Osteoblast (primary cell): ENCODE measurements at places on chromosomes 4 and X. TPM values are rescaled to one million over a fixed set of nuclear protein-coding genes. Genes with fewer than 3 reads are reported as not detected.

GSX2 gene
- total RNA-seq, result not detected in 2 replicates

DNA sequence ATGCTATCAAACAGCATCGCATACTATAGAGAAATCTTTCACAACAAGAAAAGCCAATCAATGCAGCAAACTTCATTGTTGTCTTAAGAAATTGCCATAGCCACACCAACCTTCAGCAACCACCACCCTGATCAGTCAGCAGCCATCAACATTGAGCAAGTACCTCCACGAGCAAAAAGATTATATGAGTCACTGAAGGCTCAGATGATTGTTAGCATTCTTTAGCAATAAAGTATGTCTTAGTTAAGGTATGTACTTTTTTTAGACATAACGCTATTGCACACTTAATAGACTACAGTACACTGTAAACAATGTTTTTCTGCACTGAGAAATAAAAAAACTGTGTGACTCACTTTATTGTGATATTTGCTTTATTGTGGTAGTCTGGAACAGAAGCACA is 37.8 kb upstream of the FUNDC1 start:
- no peak for DNase-seq

DNA sequence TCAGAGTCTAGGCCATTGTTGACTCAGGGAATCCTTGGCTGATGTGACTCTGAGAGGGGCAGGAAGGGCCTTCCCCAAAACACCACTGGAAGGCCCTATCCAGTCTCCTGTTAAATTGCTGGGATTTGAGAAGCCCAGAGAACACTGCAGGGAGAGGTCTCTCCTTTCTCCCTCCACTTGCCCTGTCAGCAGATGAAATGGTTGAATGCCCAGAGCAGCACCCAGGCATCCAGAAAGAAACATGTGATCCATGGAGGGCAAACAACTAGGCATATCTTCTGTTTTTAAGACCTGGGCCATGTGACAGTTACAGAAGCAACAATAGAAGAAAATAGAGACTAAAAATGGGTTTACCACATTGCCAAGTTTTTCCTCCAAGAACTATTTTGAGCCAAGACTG is 291.1 kb downstream of the QDPR start:
- DNase-seq, result no peak

DNA sequence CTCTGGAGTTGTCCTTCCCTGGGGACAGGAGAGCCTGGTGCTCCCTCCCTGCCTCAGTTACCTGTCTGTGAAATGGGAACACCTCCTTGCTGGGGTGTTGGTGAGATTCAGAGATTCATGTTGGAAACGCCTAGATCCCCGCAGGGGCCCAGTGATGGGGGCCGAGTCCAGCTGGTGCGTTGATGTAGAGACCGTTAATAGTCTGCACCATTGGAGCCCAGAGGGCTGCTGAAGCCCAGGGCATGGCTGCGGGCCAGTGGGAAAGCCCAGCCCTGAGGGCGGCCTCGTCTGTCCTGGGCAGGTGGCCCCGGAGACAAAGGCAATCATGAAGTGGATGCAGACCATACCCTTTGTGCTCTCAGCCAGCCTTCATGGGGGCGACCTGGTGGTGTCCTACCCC is 14.4 kb downstream of the CPZ start:
- no peak for DNase-seq

DUSP9 gene
- total RNA-seq, result under 0.01 TPM in 2 replicates

DNA sequence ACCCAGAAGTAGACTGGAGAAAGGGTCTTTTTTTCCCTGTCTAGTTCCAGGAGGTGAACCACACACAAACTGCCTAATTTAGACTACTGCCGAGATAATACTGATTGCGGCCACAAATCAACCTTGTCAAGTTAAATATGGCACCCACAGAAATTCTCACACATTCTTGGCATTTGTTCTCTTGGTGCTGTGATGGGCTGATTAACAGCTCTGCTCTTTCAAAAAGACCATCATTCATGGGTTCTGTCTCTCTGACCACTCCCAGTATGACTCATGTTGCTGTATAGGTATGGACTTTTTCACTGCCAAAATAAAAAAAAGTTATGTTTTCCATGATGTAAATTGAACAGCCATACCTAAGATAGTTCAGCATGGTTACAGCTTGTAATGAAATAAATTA is 1003.5 kb upstream of the LCORL start:
- no peak for DNase-seq

GRCh38 chrX:65697915-65698796 is 30.7 kb downstream of the MSN start:
- no peak for DNase-seq

DNA sequence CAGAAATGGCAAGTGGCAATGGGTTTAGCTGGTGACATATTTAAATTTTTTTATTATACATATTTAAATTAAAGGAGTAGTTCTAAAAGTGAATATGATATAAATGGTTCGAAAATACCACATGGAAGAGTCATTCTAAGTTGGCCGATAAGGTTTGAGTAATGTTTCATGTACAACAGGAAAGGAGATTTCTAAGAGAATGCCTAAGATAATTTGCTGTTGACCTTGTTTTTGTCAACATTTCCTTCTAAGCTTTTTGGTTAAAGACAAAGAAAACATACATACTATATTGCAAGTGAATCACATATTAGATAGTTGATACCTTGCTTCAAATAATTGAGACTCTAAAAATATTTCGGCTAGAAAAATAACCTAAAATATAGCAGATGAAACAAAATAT is 526.6 kb upstream of the SLIT2 start:
- no peak for DNase-seq

- DNase-seq, result no peak
Observed at GRCh38 chr4:185242749-185243533, 33.5 kb downstream of the SNX25 start.

- DNase-seq, result peak; percentile 85
Observed at GRCh38 chr4:24800325-24800895, 5.0 kb downstream of the SOD3 start.

DNA sequence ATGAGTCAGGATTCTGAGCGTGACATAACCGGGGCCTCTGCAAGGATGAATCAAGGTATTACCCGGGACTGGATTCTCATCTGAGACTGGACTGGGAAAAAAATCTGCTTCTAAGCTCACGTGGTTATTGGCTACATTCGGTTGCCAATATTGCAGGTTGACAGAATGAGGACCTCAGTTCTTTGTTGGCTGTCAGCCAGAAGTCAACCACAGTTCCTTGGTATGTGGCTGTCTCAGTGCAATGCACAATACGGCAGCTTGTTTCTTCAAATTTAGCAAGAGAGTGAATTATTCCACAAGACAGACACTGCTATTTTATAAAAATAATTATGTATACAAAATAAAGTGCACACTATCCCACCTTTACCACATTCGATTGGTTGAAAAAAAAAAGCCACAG is 424.2 kb downstream of the KLHL4 start:
- peak; percentile 1 for DNase-seq

NRK gene
- total RNA-seq, result under 0.01 TPM in 1 of 2 replicates, not detected in the other

DNA sequence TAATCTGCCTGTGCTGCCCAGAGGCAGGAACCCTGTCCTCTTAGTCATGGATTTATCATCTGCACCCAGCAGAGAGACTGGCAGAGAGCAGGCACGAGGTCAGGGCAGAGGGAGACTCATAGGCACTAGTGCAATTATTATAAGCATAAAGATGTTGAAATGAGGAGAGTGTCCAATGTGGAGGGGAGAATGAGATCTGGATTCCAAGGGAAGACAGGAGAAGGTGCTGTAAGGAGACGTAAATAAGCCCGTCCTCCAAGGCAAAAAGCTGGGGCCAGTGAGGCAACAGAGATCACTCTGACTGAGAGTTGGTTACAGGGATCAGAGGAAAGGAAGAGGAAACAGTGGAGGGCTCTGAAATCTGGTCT is 406.2 kb downstream of the MAPK10 start:
- DNase-seq, result peak; percentile 52

DNA sequence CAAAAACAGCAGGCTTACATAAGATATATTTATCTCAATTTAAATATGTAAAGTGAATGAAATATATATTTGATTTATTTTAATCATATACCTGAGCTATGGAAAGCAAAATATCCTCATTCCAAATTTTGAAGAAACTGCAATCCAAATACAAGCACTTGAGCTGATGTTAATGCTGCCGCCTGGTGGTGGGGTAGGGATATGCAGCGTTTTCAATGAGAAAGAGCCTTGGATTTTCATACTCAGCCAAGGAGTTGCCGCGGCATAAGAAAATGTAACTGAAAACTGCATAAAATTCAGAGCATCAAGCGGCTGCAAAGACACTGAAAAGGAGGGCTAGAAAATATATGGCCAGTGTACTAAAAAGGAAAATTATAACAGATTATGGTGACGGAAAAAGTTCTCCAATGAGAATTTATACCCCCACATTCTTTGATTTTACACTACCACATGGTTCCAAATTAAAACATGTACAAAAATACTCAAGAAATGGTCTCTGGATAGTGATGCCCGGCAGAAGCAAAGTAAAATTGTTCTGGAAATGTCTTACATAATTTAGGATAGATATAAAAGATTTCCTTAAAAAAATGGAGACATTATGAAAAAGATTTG is 660.3 kb upstream of the PITX2 start:
- peak; percentile 15 for DNase-seq

DNA sequence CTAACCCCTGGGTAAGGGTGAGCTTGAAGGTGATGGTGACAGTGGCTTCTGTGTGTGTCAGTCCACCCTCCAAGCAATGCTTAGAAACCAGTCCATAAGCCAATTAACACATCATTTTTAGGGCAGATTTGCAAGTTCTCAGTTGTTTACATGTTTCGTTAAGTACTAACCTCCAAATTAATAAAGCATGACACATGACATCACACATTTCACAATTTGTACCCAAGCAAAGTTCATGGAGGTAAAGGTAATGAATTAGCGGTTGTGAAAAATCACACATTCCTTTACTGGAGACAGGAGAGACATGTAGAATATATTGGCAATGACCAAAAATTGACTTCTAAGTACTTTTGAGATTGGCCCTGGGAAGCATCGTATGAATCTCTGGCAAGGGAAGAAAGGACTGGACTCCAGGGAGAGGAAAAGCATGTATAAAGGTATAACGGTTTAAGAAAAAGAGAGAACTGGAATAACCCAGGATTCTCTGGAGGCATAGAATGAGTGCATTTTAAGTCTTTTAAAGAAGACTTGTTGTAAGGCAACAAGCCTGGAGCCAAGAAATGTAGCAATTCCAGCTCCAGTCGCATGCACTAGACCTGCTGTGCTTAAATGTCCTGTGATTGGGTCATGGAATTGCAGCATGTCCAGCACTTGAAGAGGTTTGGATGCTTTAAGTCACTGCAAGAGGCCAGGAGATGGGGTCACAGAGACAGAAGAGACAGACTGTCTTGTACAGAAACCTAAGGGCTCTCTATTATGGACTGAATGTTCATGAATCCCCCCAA is 34.1 kb downstream of the TRIM2 start:
- no peak for DNase-seq

GRCh38 chr4:142467088-142467487 is 379.0 kb downstream of the INPP4B start:
- DNase-seq, result no peak

- peak; percentile 10 for DNase-seq
Observed at GRCh38 chrX:97685753-97686152, 802.0 kb downstream of the RPA4 start.

DNA sequence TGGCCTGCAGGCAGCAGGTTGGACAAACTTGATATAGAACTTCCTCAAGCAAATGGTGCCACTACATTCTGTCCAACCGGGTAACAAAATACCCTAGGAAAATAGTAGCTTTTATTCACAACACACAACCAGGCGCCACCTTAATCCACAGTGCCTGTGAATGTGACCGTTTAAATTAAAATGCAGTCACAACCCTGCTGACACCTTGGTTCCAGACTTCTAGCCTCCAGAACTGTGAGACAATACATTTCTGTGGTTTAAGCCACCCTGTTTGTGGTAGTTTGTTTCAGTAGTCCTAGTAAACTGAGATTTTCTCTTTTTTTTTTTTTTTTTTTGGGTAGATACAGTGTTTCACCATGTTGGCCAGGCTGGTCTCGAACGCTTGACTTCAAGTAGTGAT is 575.8 kb downstream of the PACRGL start:
- no peak for DNase-seq

CCKAR gene
- 0.59 and 2.5 TPM in 2 replicates for total RNA-seq

PPP1R2C gene
- total RNA-seq, result not detected in 2 replicates

GRCh38 chrX:137352101-137352660 is 213.7 kb upstream of the ZIC3 start:
- DNase-seq, result no peak

NEUROG2 gene
- total RNA-seq, result not detected in 2 replicates

DNA sequence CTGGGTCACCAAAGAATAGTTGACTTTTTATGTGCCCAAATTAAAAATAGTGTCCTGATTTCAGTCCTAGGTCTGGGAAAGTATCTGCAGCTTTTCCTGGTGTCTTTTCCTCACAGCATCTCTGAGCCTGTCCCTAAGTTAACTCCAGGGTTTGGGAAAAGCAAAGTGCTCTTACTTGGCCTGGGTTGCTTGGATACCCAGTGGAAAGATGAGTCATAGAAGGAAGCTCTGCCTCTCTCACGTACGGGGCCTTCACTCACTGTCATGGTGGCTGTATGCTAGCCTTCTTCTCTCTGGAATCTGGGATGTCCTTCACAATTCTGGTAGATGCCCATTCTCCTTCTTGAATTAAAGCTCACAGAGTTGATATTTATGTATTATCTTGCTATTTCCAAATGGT is 607.3 kb downstream of the ANKRD50 start:
- peak; percentile 3 for DNase-seq

DNA sequence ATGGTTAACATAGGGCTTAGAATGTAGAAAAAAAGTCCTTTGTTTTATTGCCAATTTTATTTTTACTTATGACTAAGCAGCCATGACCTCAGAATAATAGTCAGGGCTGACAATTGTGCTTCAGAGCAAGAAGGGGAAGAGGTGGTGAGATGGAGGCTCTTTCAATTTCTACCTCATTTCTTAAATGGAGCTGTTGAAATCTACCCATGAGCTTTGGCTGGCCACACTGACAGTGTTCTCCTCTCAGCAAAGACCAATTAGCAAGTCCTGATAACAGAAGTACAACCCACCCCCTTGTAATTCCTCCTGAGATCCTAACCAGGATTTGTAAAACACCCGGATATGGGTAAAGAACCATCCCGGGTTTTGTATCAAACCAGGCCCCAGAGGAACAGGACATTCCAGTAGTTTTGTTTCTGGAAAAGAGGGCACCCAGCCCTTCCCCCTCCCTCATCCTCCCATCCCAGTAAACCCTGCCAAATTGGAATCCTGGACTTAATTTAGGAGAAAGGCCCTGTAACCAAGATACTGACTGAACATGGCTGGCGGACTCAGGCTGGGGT is at the start of gene HEPH:
HEPH (plus strand) TSS at position 399 of the 563 bp plus-strand sequence. CDS start 6,324 bp downstream, outside the sequence.
- no peak for DNase-seq

GRCh38 chr4:106034220-106034619 is 138.9 kb downstream of the NPNT start:
- no peak for DNase-seq

ADGRG2 gene
- total RNA-seq, result under 0.01 TPM in 2 replicates

FGF5 gene
- total RNA-seq, result 7.7 and 10.5 TPM in 2 replicates
